ENCODE measurements at places on chromosomes 13 and 19.

DNA sequence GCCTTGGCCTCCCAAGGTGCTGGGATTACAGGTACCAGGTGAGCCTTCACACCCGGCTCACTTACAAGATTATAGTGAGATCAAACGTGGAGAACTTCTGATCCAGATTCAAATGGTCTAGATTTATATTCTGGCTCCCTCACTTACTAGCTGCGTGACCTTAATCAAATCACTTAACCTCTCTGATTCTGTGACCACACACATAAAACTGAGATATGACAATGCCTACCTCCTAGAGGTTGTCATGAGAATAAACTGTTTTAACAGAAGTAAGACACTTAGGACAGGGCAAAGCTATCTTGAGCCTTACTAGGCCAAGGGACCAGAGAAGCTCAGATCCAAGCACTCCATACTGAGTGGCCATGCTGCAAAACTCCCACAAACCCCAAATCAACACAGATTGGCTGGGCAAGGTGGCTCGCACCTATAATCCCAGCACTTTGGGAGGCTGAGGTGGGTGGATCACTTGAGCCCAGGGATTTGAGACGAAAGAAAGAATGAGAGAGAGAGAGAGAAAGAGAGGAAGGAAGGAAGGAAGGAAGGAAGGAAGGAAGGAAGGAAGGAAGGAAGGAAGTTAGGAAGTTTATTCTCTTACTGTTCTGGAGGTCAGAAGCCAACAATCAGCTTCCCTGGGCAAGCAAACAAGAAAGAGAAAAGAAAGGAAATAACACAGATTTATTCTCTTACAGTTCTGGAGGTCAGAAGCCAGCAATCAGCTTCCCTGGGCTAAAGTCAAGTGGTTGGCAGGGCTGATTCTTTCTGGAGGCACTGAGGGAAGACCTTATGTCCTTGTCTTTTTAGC is 46.1 kb upstream of the MAP3K10 start:
- DNase-seq = no peak

- DNase-seq = no peak
Measured at GRCh38 chr19:2354670-2355069, 5.4 kb upstream of the TMPRSS9 start.

DNA sequence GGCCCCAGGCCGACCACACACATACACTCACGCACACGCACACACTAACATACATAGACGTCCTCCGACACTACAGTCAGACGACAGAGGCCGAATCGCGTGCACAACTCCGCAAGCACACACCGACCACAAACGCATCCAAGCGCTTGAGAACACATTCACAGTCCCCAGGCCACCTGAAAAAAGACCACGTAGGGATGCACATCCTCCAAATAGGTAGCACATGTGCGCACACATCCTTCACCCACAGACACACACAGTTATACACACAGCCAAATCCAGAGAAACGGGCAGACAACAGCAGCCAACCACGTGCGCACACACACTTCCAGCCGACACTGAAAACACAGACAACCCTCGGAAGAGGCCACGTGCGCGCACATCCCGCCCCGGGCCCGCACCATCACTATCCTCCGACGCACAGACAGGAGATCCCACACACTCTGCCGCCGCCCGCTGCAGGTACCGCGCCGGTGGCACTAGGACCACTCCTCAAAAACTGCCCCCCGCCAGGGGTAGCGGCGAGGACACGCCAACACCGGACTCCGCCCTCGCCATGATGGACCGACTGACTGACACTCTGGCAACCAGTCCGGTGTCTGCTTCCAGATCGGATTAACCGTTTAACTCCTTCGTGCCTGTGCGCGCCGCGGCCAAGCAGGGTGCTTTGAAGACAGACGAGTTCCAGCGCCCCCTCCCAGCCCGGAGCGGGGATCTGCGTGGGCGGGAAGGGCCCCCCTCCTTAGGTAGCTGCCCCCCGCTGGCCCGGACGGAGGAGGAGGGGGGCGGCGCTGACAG is 493 bp upstream of the PDE4A start:
- DNase-seq = no peak

GRCh38 chr19:660793-661426 is 2.1 kb downstream of the RNF126 start:
- DNase-seq = no peak

DNA sequence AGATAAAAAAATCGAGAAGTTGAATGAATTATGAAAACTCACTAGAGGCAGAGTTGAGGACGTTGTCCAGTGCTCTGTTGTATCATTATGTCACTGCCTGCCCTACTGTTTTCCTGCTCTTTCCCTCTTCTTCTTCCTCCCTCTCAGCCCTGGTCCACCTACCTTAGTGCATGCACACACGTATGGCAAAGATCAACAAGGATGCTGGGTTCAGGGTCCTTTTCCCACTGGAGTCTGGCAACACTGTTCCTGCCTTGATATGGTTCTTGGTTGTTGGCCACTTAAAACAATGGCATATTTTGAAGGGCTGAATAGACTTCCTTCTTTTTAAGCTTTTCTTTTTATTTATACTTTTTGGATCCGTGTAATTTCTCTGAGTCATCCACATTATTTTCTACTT is 74.5 kb downstream of the LRCH1 start:
- no peak for DNase-seq

- no peak for DNase-seq
Measured at GRCh38 chr13:37869506-37869755, 141 bp downstream of the TRPC4 start.

DNA sequence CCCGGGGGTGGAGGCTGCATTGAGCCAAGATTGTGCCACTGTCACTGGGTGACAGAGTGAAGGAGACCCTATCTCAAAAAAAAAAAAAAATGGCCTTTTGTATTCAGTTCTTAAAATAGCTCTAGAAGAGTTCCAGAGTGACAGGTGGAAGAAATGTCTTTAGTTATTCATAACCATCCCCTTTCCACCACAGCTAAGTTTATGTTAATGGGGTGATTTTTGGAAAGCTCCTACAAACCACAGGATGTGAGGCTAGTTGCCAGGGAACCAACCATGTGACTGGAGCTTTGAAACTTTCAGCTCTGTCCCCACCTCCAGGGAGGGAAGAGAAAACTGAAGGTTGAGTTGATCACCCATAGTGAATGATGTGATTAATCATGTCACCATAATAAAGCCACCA is 6.9 kb downstream of the ZNF490 start:
- DNase-seq = no peak

DNA sequence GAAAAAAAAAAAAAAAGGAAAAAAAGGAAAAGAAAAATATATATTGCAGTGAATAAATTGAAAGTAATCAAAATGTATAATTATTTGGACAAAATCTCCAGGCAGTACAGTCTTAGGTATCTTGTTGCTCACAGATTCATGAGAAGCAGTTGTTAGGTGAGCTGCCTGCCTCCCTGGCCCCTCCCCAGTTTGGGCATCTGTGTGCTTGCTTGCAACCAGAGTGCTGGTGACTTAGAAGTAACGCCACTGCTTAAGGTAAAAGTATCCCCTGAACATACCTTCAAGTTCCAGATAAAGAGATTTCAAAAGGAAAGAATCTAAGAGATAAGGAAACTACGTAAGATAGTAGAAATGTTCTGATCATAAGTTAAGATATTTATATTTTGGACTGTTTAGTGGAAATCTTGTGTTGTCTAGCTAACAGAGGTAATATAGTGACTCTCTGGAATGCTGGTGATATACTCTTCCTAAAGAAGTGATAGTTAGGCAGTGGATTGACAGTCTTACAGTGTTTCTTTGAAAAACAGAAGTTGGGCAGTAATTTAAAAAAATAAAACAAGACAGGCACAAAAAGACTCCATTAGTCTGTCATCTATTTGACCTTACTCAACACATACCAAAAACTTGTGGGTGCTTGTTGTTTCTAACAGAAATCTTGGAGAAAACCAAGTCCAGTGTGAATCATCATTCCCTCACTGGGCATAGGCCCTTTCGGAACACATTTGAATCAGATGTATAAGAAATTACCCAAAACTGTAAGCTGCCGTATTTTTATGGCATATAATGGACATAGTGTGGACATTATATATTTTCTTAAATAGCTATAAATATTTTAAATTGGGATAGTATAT is 38.3 kb upstream of the KCTD4 start:
- DNase-seq = no peak

- no peak for DNase-seq
Measured at GRCh38 chr13:75932636-75933035, 296.5 kb downstream of the LMO7 start.

DNA sequence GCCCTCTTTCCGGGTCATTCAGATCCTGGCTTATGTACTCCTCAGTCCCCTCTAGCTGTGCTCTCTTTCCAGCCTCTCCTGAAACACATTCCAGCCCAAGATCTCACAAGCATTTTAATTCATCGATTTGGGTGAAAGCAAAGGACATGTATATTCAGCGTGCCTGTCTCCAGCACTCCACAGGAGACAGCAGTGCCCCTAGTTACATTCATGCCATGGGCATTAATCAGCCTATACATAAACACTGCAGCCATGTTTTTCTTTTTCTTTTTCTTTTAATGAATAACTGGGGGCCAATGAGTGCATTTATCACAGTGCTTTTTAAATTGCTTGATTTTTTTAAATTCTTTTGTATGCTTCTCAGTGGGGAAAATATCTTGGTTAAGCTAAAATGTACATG is 199.1 kb downstream of the DCT start:
- DNase-seq = no peak

- DNase-seq = no peak
Measured at GRCh38 chr13:27266917-27267316, 3.7 kb upstream of the RASL11A start.

DNA sequence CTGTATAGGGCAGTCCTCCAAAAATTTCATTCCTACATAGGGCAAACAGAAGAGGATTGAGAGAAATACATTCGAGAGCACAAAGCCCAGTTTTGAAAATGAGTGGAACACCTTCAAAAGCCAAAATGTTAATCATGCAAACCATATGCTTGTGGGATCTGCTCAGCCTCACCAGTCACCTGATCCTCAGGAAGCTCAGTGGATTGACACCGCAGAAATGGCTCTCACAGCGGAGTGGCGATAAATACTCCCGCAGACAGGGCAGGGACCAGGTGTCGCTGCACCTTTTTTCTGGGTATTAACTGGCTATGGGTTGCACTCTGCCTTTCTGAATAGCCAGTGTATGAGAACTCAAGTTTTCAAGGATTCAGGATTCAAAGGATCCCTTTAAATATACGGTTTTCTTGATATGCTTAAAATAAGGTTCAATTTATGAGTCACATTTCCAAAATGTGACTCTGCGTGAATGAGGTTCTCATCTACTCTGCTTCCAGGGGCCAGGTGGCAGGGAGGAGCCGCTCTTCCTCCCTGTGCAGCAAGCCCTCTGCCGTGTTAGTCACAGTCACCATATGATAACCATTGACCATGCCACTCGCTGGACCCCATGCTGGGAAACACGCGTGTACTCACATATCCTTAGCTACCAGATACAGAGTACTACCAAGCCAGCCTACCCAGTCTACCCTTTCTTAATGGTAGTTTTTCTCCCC is 18.3 kb upstream of the DHRS12 start:
- no peak for DNase-seq

GRCh38 chr19:48728911-48729664 is 9.6 kb upstream of the MAMSTR start:
- no peak for DNase-seq

- no peak for DNase-seq
Measured at GRCh38 chr13:58804832-58805231, 1173.3 kb downstream of the PCDH17 start.

DNA sequence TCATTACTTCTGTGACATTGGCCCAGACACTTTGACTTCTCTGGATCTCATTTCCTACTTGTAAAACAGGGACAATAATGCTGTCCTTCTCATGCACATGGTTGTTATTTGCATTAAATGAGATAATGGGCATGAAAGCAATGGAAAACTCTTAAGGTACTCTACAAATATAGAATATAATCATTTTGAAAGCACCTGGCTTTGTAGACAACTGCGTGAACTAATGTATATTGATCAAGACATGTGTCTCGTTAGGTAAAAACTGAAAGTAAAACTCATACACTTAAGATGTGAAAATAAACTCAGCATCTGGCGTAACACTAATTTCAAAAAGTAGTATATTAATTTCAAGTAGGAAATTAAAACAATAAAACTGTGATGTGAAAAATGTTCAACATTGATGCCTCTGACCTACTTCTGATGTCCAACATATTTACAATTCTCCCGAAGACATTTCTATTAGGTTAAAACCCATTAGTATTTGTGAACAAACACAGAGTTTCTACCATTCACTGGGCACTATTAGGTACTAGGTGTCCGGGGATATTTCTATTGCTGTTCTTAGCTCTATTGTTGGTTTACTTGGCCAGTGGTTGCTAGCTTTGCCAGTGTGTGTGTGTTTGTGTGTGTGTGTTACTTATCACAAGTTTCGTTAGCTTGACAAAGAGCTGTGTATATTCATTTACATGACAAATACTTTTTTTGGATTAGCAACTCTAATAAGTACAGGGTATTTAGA is 220.5 kb downstream of the KCNRG start:
- DNase-seq = no peak

GRCh38 chr19:46036744-46037128 is 4.1 kb downstream of the IGFL4 start:
- DNase-seq = no peak

DNA sequence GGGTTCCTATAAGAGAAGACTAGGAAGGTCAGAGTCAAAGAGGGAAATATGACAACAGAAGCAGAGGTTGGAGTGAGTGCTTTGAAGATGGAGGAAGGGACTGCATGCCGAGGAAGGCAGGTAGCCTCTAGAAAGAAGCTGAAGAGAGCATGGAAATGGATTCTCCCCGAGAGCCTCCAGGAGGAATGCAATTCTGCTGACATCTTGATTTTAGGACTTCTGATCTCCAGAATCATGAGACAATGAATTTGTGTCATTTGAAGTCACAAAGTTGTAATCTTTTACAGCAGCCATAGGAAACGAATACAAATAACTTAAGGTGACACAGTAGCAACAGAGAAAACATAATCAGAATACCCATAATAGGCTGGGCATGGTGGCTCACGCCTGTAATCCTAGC is 69.2 kb upstream of the UBAC2 start:
- DNase-seq = no peak

DNA sequence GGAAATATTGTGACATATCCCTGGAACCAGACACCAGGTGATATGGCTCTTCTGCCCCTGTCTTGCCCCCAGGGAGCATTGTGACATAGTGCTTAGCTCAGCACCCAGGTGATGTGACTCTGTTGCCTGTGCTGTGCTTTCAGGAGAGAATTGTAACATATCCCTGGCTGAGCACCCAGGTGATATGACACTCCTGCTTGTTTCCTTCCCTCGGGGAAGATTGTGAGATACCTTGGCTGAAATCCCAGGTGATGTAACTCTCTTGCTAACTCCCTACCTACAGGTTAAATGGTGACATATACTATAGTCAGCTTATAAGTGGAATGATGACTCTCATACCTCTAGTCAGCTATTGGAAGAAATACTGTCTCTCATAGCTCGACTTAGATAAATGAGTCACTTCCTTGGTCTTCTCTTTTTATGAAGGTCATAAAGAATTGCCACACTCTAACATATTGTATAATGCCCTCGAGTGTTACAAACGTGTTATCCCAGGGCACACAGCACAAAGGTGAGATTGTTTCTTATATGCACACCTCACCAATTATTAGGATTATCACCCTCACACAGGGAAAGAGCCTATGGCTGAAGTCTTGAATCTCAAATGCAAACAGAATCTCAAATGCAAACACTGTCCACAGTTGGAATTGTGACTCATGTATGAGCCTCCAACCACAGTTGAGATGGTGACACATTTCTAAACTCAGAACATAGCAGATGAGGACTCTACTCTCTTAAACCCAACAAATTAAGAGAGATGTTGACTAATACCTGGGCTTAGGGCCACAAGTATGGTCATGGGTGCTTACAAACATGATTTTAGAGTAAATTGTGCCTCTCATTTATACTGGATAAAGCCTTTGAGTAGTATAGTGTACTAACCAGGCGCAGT is 32.7 kb upstream of the ZNF254 start:
- no peak for DNase-seq

- no peak for DNase-seq
Measured at GRCh38 chr13:46775385-46776107, 21.4 kb downstream of the ESD start.

Measured in esophagus squamous epithelium (tissue), 5 donors.